ENCODE measurements at places on chromosomes 3 and 15.

DNA sequence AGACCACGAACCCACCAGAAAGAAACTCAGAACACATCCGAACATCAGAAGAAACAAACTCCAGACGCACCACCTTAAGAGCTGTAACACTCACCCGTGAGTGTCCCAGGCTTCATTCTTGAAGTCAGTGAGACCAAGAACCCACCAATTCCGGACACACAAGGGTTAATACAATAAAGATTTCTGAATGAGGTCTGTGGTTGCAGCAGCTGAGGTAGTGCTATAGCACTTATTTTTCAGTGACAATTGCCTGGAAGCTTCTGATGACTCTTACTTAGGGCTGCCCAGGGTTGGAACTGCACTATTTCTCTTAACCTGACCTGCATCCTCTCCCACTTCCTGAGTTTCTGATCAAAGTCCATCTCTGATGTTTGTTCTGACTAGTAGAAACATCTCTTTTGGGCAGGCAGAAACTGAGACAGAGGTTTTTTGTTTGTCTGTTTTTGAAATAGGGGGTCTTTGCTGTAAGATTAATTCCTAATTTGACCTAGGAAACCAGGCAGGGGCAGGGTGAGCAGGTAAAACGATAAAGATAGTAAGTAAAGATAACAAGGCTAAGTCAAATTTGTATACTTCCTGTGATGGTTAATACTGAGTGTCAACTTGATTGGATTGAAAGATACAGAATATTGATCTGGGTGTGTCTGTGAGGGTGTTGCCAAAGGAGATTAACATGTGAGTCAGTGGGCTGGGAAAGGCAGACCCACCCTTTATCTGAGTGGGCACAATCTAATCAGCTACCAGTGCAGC, 169.1 kb downstream of the GAP43 start:
- no peak for DNase-seq

- no peak for DNase-seq
These were observed 10.7 kb upstream of the IQSEC1 start for GRCh38 chr3:13083898-13084297.

- DNase-seq, result no peak
These were observed 91.7 kb upstream of the LPP start for GRCh38 chr3:188062216-188062615.

- no peak for DNase-seq
These were observed 180.8 kb downstream of the KCNAB1 start for GRCh38 chr3:156300929-156301840.

DNA sequence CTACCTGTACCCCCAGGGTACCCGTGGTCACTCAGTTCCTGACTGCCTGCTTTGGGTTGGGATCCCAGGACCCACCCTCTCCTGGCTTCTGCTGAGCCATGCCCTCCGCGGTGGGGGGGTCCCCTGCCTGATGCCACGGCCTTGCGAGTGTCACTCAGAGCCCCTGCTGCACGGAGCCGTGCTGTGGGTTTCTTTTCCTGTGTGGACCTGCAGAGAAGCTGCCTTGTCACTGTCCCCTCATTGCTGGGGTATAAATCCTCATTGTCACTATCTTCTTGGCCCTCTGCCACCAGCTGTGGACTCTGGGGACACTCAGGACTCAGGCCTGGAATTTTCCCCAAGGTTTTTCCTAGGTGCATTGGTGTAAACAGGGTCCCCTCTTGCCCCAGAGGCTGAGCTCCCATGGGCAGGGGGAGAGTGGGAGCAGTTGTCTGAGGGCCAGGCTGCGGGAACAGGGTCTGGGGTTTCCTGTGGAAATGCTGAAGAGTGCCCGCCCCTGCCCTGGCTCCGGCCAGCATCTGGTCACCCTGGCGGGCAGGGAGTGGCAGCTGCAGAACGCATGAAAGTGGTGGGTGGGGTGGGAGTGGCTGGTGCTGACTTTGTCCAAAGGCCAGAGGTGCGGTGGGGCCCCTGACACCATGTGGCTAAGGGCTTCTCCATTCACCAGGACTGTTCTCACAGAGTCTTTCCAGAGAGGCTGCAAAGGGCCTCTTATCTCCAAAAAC, 191.7 kb downstream of the GOLGA6L6 start:
- DNase-seq, result no peak

DNA sequence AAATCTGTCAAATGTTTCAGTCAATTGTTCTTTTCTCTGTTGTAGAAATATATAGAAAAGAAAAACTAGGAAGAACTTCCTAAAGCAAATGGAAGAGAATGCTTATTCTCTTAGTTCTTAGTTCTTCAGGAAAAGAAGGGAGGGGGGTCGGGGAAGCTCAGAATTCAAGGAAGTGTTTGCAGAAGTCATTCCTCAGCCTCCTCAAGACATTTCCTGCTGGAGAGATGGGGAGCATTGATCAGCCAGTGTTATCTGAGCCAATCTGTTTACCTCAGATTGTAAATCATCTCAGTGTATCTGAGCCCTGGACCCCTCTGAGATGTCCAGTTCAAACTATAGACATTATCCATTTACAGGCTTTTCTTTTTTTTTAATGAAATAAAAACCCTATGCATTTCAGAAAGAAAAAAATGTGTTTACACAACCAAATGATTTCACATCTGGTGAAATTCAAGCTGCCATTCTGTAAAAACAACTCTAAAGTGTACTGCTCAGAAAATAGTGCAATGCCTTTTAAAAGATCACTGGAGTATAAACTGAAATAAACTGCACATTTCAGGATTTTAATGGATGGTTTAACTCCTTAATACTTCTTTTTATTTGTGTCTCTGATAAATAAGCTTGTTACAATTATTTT, 460.7 kb downstream of the ROBO1 start:
- no peak for DNase-seq

Data from GM18507 (cell line).